RPMI7951 (cell line): ENCODE measurements at places on chromosomes 2 and 18. TPM values are rescaled to one million over a fixed set of nuclear protein-coding genes. Genes with fewer than 3 reads are reported as not detected.

- no peak for DNase-seq
These were observed at the start of gene COL6A3 for GRCh38 chr2:237413777-237414661. Gene COL6A3 (minus strand): TSS chr2:237414164. CDS start chr2:237396817, 17,347 bp downstream.

GRCh38 chr2:112803691-112804521, 19.6 kb upstream of the IL1A start:
- peak; percentile 86 for DNase-seq

DNA sequence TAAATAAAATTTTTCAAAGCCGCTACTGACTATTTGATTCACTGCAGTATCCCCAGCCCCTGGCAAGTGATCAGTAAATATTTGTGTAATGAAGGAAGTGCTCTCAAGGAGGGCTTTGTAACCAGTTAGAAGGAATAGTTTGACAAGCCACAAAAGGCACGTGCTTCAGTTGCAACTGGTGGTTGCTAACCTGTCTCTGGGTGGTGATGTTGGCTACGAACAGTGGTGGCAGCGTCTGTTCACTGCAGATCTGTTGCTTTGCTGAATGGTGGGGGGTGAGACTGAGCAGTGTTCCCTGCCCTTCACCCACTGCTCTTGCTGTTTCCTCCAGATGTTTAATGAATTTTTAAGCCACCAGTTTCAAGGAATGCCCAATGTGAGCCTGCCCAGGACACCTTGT, 73.9 kb upstream of the SIX2 start:
- no peak for DNase-seq

DNA sequence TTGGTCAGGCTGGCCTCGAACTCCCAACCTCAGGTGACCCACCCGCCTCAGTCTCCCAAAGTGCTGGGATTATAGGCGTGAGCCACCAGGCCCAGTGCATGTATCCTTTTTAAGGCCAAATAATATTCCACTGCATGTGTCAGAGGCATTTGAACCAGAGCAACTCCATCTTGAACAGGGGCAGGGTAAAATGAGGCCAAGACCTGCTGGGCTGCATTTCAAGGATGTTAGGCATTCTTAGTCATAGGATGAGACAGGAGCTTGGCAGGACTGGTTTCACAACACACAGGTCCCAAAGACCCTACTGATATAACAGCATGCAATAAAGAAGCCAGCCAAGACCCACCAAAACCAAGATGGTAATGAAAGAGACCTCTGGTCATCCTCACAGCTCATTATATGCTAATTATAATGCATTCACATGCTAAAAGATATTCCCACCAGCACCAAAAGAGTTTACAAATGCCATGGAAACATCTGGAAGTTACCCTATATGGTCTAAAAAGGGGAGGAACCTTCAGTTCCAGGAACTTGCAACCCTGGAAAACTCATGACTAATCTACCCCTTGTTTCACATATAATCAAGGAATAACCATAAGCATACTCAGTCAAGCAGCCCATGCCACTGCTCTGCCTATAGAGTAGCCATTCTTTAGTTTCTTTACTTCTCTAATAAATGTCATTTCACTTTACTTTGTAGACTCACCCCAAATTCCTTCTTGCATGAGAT, 204.6 kb downstream of the RAB3GAP1 start:
- peak; percentile 13 for DNase-seq

- peak; percentile 100 for DNase-seq
These were observed 19.3 kb downstream of the SPEG start for GRCh38 chr2:219453671-219454590.

- no peak for DNase-seq
These were observed 18.9 kb upstream of the FAM98A start for GRCh38 chr2:33617989-33618388.

DNA sequence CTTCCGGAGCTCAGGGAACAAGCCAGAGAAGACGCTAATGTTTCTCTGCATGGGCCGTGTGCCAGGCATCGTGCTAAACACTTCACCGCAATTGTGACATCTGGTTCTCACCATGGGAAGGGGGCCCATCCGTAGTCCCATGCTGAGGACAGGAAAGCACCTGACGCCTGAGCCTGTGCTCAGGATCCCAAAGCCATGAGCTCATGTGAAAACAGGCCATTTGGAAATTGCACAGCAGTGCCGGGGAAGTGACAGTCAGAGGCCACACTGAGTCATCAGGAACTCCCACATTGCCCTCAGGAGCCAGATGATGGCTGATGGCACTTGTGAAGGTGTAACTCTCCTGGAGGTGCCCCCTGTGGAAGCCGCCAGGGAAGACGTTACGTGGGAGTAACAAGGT, 141.0 kb downstream of the INHBB start:
- DNase-seq: peak; percentile 50

DNA sequence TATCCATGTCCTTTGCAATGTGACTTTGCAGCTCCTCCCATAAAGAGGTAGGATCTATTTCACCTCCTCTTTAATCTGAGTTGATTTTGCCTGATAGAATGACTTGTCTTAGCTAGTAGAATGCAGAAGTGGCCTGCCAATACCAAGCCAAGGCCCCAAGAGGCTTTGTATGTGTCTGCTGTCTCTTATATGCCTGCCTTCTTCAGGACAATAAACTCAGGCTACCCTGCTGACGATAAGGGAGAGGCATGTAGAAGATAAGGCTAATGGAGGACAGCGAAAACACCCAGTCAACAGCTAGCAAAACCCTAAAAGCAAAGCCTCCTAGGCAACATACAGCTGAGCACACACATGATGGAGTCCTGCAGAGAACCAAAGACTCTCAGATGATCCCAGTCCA, 1.8 kb upstream of the ZC3H8 start:
- DNase-seq: no peak

- DNase-seq: no peak
These were observed 120.0 kb downstream of the DOCK10 start for GRCh38 chr2:224922142-224922727.

GRCh38 chr18:13124411-13124810, 94.1 kb upstream of the LDLRAD4 start:
- no peak for DNase-seq

- DNase-seq: peak; percentile 79
These were observed 86.1 kb downstream of the MSH2 start for GRCh38 chr2:47488870-47489584.

DNA sequence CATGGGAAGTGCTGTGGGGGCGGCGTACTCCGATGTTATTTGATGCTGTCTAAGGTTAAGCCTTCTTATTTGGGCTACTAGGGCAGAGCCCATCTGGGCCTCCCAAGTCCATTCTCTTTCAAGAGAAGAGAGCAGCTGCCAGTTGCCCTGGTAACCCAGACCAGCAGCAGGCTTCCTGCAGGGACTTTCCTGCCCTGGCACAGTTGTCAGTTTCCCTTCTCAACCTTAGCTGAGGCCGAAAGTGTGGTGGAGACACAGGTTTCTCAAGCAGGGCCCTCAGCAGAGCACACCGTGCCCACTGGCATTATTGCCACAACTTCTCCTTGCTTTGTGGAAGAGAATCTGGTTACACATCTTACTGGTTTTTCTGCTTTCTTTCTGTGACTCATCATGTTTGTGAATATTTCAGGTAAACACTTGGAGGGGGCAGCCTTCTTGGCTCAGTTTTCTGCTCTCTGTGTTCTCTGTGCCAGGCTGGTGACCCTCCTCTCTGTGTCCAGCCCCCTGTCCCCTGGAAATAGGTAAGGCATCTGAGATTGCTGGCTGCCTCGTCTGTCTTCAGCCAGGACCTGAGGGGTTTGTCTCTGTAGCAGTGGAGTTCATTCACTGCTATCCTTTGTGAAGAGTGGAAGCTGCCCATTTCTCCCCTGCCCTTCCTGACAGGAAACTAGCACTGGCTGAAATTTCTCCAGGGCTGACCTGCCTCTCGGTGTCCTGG, 111.0 kb downstream of the B3GNT2 start:
- DNase-seq: peak; percentile 46

GRCh38 chr2:54492335-54492734, 36.2 kb downstream of the SPTBN1 start:
- no peak for DNase-seq

GRCh38 chr2:205670292-205670691, 12.0 kb upstream of the NRP2 start:
- no peak for DNase-seq

GRCh38 chr2:23926290-23926749, 603 bp downstream of the ATAD2B start:
- peak; percentile 24 for DNase-seq

- no peak for DNase-seq
These were observed 900.7 kb downstream of the SOCS6 start for GRCh38 chr18:71189581-71189980.

DNA sequence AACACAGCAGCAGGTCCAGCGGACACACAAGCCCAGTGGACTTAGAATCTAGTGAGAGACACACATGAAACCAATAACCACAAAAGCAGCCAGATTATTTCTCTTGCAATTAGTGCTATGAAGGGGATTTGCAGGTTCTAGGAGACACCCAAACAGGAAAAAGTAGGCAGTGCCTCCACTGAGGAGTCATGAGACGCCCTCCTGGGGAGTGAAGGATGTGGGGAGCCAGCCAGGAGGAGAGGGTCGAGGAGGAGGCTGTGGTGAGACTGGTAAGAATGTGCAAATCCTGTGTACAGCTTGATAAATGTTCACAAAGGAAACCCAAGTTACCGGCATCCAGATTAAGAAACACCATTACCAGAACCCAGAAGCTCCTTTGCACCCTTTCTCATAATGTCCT, 2.7 kb upstream of the CAPN13 start:
- no peak for DNase-seq

DNA sequence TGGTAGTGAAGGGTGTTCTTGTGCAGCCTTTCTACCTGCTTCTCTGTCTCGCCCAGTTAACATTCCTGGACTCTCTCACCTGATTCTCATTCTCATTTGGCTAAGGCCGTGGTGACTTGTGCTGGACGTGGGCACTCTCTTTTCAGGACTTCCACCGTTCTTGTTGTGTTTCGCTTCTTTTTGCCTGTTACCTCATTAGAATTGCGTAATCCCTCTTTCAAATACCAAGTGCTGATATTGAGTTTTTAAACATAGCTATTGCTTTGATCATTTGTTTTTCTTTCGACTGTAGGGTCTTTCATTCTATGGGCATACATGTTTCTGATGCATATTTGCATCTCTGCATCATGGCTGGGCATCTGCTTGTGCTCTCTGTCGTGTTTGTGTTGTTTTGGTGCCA, 287.0 kb downstream of the ALPK2 start:
- DNase-seq: no peak

GRCh38 chr2:158716121-158716791, 78.9 kb upstream of the DAPL1 start:
- DNase-seq: peak; percentile 59

GRCh38 chr18:80245781-80246444, 1.4 kb downstream of the PARD6G start:
- no peak for DNase-seq

- peak; percentile 46 for DNase-seq
These were observed 144.1 kb downstream of the FHOD3 start for GRCh38 chr18:36441426-36442240.

GRCh38 chr2:15756011-15756550, 164.4 kb downstream of the DDX1 start:
- no peak for DNase-seq

DNA sequence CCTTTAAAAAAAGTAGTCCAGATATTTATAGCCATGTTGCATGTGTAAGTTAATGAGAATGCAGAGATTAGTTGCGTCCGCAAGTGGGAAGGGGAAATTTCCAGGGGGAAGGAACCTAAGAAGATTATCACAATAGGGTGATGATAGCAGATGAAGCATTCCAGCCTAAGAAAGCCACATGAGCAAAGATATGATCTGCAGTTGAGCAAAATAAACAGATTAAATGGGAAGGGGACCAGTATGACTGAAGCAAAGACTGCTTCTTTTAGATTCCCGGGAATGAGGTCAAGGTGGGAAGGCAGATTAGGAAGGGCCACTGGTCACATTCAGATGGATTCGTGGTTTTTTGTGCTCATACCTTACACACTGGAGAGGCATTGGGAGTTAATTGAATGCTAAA, 154.6 kb upstream of the CDH2 start:
- DNase-seq: no peak

DNA sequence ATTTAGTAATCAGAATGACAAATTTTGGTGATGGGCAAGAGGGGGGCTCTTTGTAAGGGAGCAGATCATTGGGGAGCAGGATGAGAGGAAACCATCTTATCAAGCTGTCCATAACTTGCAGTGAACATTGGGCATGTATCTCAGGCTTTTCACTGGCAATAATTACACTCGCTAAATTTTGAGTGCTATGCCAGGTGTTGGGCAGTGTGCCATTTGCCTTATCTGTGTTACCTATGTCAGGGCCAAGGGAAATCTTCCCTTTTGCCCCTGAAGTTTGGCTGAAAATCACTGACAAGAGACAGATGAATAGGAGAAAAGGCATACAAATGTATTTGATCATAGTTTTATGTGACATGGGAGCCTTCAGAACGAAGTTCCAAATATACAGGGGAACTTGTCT, 39.0 kb downstream of the NOSTRIN start:
- no peak for DNase-seq

- DNase-seq: no peak
These were observed 396.0 kb downstream of the STK39 start for GRCh38 chr2:167851323-167851860.

GRCh38 chr2:73260338-73260984, 23.8 kb downstream of the FBXO41 start:
- peak; percentile 43 for DNase-seq

- peak; percentile 30 for DNase-seq
These were observed 1.4 kb downstream of the OLA1 start for GRCh38 chr2:174246944-174247381.

GRCh38 chr18:32696376-32696775, 76.4 kb downstream of the KLHL14 start:
- DNase-seq: no peak

- no peak for DNase-seq
These were observed 391.0 kb downstream of the CDH2 start for GRCh38 chr18:27785815-27786471.

DNA sequence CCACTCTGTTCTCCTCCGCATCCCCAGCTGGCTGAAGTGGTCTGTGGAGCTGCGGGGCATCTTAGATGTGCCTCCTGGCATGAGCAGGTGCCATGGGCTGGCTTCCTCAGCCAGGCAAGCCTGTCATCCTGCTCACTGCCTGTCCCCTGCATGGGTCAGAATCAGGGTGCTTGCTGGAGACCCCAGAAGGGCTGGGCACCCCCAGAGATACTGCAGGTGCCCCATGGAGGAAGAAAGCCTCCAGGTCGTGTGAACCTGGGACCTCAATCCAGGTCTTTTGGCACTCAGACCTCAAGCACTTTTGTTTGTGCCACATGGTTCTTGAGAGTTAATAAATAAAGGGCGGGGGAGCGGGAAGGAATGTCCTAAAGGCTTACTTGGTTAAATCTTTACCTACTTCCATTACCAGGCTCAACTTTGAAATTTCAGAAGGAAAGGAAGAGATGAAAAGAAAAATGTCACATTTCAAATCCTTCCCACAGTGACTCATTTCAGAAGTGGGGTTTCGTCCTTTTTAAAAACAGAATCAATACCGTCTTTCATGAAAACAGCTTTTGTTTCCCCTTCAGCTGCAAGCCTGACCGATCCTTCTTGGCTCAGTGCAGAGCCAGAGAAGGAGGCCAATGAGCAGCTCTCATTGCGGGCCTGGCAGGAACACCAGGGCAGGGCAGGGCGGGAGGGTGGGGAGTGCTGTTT, 69.9 kb downstream of the RHOB start:
- DNase-seq: peak; percentile 47

Gene SPHKAP
- not detected in 2 replicates for total RNA-seq

Gene DCTN1
- total RNA-seq: 88.8 and 93.3 TPM in 2 replicates

Gene CPO
- total RNA-seq: not detected in 2 replicates

Gene STPG4
- total RNA-seq: not detected in 2 replicates

Gene STEAP3
- 27.3 and 32.2 TPM in 2 replicates for total RNA-seq

Gene DNAJC27
- 4.2 and 5.6 TPM in 2 replicates for total RNA-seq

Gene SOCS6
- 20.1 and 27.6 TPM in 2 replicates for total RNA-seq

Gene SH3BP4
- total RNA-seq: 75.8 and 86.6 TPM in 2 replicates

Gene RAB6C
- total RNA-seq: not detected in 2 replicates

Gene LRATD1
- total RNA-seq: 0.12 and 0.20 TPM in 2 replicates

Gene AMMECR1L
- total RNA-seq: 12.5 and 12.7 TPM in 2 replicates
